ENCODE measurements at places on chromosomes 5 and 9.
A peak's percentile ranks its signal among the peaks of the same experiment; 100 is the strongest.

DNA sequence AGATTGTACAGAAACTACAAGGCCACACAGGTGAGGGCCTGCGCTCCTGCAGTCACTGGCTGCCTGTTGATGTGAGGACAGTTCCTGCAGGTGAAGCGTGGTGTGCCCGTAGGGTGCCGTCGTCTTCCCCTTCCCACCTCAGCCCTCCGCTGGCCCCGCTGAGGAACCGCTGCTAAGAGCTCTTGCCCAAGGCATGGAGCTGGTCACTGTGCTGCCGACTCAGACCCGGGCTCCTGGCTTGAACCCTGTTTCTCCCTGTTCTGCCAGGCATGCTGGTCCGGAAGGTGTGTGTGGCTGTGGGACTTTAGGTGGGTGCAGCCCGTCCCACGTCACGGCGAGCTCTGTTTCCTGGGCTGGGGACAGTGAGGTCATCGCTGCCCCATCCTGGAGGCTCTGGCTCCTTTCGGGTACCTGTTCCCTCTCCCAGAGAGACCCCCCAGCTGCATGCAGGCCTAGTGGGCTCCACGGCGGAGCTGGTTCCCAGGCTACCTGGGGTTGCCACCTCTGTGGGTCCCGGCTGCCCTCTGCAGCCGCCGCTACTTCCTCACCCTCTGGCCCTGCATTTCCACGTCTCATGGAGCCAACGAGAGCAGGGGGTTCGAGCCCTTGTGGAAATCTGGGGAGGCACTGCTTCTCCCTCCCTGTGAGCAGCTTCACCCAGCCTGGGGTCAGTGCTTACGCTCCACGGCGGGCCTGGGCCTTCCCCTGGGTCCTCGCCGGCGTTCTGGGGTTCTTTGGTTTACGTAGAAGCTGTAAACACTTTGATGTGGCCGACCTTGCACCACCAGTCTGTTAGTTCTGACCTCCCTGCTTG lies 7.6 kb downstream of the RNU6ATAC start:
- DNase-seq: no peak

DNA sequence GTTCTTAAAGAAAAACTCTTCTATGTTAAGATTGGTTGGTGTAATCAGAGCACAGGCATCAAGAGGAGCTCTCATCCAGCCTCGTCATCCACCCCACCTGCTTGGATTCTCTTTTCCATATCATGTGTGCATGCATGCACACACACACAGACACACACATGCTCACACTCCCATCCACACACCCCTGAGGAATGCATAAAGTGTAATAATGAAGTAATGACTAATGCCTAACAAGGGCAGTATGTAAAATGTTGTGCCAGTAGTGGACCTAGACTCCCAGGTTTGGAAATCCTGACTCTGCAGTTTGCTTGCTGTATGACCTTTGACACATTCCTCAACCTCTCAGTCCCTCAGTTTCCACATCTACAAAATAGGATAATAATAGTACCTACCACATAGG lies 280.0 kb upstream of the ANKRD55 start:
- DNase-seq: no peak

DNA sequence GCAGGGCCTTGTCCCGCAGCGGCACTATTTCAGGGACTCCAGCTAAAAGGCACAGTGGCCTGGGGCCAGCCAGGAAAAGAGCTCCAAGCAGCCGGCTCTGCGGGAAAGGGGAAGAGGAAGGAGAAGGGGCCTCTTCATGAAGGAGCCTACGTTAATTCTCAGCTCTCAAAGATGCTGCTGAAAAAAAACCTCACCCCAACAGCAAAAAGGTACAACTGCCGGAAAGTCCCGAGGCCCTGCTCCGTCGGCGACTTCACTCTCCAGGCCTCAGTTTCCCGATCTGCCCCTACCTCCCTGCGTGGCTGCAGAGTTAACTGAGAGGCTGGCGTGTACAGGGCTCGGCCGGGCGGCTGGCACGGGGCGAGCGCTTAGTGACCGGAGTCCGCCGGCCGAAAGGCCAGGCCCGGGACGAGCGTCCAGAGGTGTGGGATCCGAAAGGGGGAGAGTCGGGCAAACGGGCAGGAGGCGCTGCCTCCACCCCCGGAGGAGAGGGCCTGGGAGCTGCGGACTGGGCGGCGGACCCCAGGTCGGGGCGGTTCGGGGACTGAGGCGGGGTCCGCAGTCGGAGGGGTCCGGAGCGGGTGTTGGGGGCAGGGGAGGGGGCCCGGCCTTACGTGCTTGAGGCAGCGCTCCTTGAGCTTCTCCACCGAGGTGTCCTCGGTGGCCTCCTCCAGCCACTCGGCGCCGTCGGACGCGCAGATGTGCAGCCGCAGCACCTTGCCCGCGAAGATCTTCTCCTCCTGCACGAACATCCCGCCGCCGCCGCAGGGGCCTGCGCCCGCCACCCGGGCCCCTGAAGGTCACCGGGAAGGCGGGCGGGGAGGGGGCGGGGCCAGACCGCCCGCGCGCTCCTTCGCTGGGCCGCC lies 529 bp downstream of the UBAC1 start:
- DNase-seq: no peak

- no peak for DNase-seq
Observed at GRCh38 chr5:107533910-107534876, 136.5 kb downstream of the EFNA5 start.

GRCh38 chr9:127323393-127323792 lies 58.8 kb downstream of the GARNL3 start:
- DNase-seq: no peak

- peak; percentile 42 for DNase-seq
Observed at GRCh38 chr9:98536542-98537173, 172.1 kb downstream of the GABBR2 start.

DNA sequence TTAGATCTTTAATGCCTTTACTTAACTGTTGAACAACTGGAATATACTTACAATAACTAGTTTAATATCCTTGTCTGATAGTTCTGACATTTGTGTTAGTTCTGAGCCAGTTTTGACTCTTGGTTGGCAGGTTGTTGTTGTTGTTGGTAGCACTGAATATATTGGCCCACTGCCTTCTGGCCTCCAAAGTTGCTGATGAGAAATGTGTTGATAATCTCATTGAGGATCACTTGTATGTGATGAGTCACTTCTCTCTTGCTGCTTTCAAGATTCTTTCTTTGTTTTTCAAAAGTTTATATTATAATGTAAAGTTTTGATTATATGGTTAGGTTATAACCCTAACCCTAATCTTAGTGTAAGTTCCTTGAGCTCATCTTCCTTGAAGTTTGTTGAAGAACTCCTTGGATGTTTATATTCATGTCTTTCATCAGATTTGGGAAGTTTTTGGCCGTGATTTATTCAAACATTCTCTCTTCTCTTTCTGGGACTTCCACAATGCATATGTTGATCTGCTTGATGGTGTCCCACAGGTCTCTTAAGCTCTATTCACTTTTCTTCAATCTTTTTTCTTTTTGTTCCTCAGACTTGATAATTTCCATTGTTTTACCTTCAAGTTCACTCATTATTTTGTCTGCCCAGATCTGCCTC lies 149.7 kb downstream of the FGF18 start:
- no peak for DNase-seq

DNA sequence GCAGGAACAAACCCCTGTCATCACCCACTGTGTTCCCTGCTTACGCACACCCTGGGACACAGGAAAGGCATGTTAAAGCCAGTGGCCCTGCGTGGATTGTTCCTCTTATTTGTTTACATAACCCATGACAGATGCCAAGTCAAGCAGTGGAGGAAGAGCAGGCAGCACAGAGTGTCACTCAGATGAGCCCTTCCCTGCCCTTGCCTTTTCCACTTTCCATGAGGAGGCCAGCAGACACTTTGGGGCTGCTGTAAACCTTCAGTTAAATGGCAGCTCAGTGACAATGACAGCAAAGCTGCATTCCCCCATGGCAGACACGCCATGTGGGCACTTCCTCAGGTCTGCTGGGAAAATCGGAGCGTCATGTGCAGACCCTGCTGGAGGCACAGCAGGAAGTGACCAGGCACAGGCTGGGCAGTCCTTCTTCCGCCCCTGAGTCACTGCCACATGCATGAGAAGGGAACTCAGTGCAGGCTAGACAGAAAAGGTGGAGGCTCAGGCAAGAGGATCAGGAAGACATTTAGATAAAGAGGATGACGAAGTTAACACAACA lies 216.8 kb upstream of the PIK3R1 start:
- no peak for DNase-seq

DNA sequence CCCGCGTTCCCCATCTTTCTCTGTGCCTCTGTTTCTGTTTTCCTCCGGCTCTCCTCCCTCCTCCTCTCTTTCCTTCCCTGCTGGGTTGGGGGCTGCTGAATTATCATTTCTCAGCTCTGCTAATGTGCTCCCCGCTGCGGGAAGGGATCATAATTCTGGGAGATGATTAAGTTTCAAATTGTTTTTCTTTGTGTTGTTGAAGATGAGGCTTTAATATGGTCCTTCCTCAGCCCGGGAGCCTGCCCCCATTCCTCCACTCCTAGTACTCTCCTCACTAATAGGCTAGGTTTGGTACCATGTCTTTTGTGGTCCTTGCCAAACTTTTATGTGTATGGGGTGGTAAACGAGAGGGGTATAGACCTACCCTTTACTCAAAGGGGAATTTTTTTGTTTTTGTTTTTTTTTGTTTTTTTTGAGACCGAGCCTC lies 5.7 kb upstream of the PCDH1 start:
- no peak for DNase-seq

GRCh38 chr9:27162045-27162444 lies 53.0 kb downstream of the TEK start:
- no peak for DNase-seq

GRCh38 chr5:95920822-95921221 lies 40.8 kb downstream of the ELL2 start:
- no peak for DNase-seq

DNA sequence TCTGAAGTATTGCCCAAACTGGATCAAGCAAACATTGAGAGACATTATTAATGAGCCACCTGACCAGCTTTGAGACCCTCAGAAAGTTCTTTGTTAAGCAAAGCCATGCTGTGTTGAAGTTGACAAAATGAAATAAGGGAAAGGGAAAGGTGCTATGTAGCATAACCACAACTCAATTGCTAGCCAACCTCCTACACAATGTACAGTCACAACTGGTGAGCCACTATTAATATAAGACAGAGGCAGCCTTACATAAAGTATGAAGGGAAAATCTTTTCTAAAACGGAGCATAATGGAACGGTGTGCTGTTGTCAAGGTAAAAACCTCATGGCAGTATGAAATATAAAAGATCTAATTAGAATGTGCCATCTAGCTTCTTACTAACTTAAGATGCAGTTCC lies 375.8 kb upstream of the ST8SIA4 start:
- no peak for DNase-seq

GRCh38 chr9:27528886-27529315 lies 713 bp downstream of the MOB3B start:
- no peak for DNase-seq

DNA sequence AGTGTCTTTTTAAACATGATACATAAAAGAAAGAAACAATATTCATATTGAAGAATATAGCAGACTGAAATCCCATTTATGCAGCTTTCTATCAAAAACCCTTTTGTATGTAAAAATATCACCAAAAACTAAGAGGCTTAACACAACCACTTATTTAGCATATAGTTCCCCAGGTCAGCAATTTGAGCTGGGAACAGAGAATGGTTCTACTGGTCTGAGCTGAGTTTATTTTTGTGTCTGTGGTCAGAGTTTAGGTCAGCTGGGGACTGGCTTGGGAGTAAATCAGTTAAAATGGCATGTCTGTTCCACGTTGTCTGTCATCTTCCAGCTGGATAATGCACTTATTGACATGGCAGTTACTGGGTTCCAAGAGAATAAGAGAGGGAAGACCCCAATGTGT lies 165.0 kb downstream of the TMEM232 start:
- no peak for DNase-seq

GRCh38 chr5:169356811-169357210 lies 55.9 kb upstream of the SLIT3 start:
- no peak for DNase-seq

- no peak for DNase-seq
Observed at GRCh38 chr5:179680014-179680779, 637 bp downstream of the CBY3 start.

GRCh38 chr9:99885747-99886146 lies 20.7 kb upstream of the STX17 start:
- no peak for DNase-seq

DNA sequence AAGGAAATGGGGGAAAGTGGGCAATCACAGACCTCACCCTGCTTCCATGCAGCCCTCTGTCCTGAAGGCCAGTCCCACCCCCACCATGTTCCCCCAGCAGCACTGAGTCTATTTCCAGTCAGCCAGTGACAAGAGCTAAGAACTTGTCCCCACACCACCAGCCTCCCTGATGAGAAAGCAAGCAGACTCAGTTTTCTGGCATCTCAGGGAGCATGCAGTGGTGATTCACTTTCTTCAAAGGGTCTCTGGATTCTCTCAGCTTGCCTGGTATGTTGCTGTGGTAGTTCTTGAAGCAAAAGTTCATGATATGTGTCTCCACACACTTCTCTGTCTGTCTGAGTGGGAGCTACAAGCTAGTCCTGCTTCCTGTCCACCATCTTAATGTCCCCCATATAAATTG lies 799.9 kb upstream of the TYRP1 start:
- no peak for DNase-seq
